A673 (cell line): ENCODE measurements at places on chromosomes 7 and 10. TPM values are rescaled to one million over a fixed set of nuclear protein-coding genes. Genes with fewer than 3 reads are reported as not detected.

Gene SPDYE6
- total RNA-seq, result not detected in 2 replicates

Gene SLC39A12
- not detected in 2 replicates for total RNA-seq

Gene DLX5
- total RNA-seq, result 69.6 and 82.1 TPM in 2 replicates

Gene CALML5
- total RNA-seq, result not detected in 2 replicates

Gene CLEC5A
- not detected in 2 replicates for total RNA-seq
